ENCODE measurements at places on chromosomes 12 and 14. TPM values are rescaled to one million over a fixed set of nuclear protein-coding genes. Genes with fewer than 3 reads are reported as not detected.

Gene NOS1
- total RNA-seq = 1.2 TPM

Gene HEBP1
- 16.8 TPM for total RNA-seq

Gene NXPH4
- 7.8 TPM for total RNA-seq

Gene DDN
- total RNA-seq = 0.79 TPM

Gene ALX1
- not detected for total RNA-seq

Gene NR4A1
- 55.6 TPM for total RNA-seq

Gene PKP2
- total RNA-seq = 123 TPM

Gene AKAP6
- 79.8 TPM for total RNA-seq

Gene TC2N
- total RNA-seq = 10.7 TPM

Gene CACNA1C
- 18.1 TPM for total RNA-seq

Gene TAS2R13
- total RNA-seq = 10.9 TPM

Gene RNF212B
- not detected for total RNA-seq

Gene TULP3
- 23.9 TPM for total RNA-seq

Data from spinal cord (tissue), 10 donors.